ENCODE measurements at places on chromosomes 7 and 10.

DNA sequence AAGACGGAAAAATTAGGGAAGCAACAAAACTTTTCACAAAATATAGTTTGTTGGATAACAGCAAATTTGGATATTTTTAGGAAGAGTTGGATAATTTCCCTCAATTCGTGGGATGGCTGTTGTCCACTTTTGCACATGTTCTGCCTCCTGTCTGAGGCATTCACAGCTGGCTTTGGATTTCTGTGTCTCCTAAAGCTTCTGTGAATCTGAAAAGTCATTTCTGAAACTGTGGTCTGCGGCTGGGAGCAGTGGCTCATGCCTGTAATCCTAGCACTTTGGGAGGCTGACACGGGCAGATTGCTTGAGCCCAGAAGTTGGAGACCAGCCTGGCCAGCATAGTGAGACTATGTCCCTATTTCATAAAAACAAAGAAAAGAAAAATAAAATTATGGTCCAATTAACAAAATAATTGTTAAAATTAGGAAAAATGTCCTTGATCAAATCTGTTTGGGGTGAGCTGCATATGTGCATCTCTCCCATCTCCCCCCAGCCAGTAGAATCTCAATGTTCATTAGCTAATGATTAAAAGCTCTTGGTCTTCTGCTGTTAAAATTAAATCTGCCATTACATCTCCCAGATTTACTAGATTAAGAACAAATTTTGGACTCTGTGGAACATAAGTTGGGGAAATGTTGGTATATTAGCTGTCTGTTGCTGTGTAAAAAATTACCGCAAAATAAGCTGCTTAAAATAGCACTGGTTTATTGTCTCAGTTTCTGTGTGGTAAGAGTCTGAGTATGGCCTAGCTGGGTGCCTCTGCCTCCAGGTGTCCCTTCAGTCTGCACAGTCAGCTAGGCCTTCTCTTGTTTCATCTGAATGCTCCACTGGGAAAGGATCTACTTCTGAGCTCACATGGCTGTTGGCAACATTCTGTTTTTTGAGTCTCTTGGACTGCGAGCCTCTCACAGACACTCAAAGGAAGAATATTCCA is 332.0 kb upstream of the FZD1 start:
- no peak for DNase-seq

DNA sequence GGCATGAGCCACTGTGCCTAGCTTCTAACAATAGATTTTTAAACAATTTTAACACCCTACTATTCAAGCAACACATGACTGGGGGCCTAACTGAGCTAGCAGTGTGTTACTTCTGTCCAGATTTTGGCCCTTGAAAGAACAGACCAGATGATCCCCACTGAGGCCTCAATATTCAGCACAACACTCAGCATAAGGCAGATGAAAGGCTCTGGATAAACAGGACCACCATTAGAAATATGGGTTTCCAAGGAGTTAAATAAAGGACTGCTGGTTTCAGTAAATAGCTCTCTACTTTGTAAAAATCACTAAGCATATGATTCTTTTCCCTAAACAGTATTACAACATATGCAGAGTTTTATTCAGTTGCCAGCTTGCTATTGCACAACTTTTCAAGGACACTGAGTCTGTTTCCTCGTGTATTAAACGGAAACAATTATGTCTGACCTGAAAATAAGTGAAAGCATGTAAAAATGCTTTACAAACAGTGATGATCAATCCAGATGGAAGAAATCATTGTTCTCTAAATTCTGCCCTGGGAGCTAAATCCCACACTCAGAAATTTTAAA is 23.8 kb upstream of the FZD1 start:
- DNase-seq: no peak

- DNase-seq: no peak
Observed at GRCh38 chr10:88841316-88842111, 10.1 kb downstream of the ANKRD22 start.

GRCh38 chr10:23069019-23069815 is 26.2 kb upstream of the MSRB2 start:
- no peak for DNase-seq

DNA sequence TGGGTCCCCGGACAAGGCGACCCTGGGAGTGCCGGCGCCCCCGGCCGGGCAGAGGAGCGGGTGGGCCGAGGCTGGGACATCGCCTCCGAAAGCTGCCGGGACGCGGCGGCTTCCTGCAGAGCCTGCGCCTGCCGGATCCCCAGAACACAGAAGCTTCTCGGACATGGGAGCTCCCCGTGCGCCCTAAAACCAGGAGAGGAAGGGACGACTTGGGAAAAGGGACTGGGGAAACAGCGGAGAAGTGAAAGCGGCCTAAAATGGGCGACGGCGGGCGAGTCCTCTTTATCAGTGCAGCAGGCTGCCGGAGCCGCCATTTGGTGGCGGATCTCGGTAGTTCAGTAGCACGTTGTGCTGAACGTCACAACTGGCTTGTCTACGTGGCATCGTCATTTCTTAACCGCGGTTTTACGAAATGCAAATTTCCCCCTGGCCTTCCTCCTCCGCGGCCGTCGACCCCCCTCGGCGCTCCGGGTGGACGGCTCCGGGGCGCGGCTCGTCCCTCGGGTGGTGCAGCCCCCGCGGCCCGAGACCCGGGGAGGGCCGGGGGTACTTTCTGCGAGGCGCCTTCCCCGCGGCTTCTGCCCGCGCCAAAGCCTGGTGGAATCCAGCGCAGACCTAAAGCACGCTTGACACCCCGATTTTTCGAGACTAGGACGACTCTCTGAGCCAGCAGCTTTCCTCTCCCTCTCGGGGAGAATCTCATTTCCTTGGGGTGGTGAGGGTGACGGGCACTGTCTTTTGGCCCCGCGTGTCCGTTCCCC is 9.9 kb upstream of the SPAG6 start:
- peak; percentile 73 for DNase-seq

DNA sequence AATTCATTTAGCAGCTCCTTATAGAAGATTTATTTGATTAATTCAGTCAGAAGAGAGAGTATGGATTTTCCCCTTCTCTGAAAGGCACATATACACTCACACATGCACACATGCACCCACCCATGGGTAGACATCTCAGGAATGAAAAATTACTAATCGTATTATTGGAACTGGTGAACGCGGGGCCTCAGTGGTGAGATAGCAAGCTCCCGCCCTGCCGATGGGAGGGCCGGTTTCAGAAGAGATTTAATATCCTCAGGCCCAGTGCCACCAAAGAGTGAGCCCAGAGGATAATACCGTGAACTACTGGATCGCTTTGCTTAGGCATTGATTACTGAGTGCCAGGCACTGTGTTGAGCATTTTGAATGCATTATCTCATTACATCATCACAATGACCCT is 38.0 kb upstream of the EMX2 start:
- DNase-seq: no peak

DNA sequence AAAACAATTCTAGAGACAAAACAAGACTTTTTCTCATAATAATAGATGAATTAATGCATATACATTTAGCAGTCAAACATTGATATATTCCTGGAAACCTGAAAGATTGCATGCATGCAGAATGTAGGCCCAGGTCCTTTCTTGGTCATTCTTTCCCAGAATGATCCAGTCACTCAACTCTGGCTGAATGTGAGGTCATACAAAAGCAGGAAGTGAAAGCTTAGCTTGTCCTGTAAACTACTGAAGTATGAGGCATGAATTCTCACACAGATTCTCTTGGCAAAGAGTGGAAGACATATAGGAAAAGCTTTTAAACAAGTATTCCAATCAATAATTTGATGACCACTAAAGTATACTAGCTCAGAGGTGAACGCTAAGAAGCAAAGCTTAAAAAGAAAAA is 253.9 kb downstream of the PPP1R3A start:
- no peak for DNase-seq

- no peak for DNase-seq
Observed at GRCh38 chr7:33814400-33814799, 90.9 kb upstream of the BMPER start.

DNA sequence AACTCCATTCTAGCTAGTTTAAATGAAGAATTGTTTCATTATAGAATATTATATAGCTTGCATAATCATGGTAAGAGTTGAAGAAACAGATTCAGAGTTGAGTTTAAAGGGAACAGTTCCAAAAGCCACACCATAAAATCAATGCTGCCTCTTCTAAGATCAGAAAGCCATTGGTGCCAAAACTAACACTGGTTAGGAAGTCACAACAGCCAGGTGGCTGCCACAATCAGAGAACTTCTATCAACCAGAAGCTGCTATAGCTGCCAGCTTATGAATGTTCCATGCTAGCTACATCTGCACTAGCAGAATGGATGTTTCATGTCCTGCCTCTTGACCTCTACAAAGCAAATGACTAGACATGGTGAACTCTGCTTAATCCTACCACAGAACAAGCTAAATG is 583.1 kb upstream of the LRRN3 start:
- DNase-seq: no peak

DNA sequence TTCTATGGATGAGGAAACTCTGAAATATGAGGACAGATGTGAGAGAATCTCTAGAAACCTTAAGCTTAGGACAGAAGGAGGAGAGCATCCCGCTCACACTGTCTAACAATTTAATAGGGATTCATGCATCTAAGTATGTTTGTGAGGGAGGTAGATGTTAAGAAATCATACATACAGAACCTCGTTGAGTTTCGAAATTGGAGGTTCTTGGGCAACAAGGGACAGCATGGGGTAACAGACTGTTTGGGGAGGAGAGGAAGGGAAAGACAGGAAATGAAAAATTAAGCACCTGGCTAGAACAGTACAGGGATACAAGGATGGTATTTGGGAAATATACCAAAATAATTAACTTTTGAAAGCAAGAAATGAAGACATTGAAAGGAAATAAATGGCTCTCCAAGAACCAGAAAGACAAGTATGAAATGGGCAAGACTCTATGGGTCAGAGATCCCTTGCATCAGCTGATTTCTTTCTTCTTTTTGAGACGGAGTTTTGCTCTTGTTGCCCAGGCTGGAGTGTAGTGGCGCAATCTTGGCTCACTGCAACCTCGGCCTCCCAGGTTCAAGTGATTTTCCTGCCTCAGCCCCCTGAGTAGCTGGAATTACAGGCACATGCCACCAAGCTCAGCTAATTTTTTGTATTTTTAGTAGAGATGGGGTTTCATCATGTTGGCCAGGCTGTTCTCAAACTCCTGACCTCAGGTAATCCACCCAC is 207.9 kb downstream of the CTNNA3 start:
- no peak for DNase-seq

DNA sequence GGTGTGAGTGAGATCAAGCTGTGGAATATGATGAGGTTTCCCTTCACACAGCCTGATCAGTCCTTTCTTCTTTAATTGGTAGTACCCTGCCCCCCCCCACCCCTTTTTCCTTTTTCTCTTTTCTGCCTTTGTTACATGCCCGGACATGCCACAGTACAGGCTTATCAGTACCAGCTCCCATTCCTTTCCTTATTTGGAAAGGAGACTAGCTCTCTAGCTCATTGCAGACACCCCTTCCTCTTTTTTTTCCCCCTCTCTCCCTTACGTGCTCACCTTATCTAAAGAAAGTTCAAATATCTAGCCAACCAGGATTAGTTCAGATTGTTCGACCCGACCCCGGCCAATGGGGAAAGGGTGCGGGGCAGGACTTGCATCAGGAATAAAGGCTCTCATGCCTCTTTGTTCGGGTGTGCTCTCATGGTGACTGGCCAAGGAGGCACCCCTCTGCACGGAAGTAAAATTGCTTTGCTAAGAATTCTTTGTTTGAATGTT is 230.4 kb downstream of the ACTR3B start:
- no peak for DNase-seq

- DNase-seq: no peak
Observed at GRCh38 chr10:77045085-77045484, 592.5 kb downstream of the KCNMA1 start.

- no peak for DNase-seq
Observed at GRCh38 chr10:114131094-114131493, 42.9 kb downstream of the CCDC186 start.

DNA sequence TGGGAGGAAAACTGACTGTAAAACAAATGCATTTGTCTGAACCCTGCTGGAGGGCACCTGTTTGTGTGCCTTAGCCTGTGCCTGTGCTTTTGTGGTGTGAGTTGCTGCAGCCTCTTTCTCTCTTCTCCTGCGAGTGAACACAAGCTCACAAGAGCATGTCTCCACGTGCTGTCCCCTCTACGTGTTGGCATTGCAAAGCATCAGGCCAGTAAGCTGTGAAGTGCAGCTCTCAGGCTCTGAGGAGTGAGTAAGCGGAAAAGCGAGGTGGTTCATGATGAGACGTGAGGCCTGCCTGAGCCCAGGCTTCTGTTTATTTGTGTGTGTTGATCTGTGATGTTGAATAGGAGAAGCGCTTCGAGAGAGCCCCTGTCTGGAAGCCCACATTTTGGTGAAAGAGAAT is 85.6 kb upstream of the PDCD4 start:
- no peak for DNase-seq

DNA sequence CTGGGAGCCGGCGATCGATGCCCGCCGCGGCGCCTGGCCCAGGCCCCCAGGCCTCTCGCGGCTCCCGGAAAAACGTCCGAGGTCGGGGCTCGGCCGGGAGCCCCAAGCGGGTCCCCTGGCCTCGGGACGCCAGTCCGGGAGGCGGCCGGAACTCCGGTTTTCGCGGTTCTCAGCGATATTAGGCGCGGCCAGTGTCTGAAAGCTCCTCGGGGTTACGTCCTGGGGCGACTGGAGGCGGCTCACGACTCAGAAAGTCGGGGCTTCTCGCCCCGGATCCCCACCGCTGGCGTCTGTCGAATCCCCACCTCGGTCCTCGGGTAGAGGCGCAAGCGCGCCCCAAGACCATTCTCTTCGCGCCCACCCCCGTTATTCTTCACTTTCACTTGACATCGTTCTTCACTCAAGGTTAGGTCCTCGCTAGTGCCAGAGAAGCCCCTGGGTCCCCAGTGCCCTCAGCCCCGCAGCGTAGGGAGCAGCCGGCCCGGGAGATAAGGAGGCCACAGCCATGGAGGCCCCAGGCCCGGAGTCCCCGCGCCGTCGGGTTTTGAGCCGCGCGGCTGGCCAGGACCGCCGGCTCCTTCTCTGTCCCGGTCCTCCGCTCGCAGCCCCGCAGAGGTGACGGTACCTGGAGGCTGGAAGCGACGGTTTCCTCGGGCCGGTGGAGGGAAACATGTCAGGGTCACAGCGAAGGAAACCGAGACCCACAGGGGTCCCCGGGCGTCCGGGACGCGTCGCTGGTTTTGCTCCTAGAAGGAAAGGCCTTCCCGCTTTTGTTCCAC is 35.2 kb upstream of the EBLN1 start:
- DNase-seq: no peak

GRCh38 chr7:13651167-13651566 is 338.3 kb downstream of the ETV1 start:
- DNase-seq: no peak

DNA sequence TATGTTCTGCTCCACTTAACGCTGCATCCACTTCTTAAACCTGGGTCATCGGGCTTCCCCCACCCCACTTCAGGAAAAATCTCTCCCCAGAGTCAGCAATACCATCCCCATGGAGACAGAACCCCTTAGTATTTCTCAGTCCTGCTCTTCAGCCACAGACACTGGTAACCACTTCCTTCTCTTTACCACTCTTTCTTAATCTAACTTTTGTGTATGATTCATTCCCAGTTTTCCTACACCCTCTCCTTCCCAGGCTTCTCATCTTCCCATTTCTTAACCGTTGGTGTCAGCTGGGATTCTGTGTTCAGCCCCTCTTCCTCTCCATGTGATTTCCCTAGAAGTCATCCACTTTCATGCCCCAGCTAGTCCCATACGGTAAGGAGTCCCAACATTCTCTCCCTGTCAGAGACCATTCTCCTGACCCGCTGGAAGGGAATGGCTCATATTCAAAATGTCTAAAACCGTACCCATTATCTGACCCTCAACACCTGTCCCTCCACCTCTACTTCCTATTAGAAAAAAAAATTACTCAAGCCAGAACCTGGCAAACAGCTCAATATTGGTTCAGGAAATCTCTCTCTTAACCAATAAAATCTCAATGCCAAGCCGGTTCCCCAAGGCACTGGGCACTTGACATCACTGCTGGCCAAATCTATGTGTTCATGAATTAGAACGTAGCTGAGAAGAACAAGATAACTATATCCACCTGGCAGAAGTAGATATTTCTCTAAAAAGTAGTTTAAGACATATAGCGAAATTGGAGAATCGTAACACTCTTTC is 89.4 kb downstream of the DGKI start:
- DNase-seq: no peak

Measured in hematopoietic multipotent progenitor cell treated with erythropoietin and hydrocortisone succinate and interleukin-3 and kit ligand, for 17 days (in vitro differentiated cells).